ENCODE measurements at places on chromosomes 5 and 9. TPM values are rescaled to one million over a fixed set of nuclear protein-coding genes. Genes with fewer than 3 reads are reported as not detected.

LCN15 gene
- total RNA-seq: not detected

OLFM1 gene
- total RNA-seq: 22.1 TPM

REEP5 gene
- 117 TPM for total RNA-seq

SHLD3 gene
- 3.7 TPM for total RNA-seq

NR2F1-AS1 gene
- 15.2 TPM for total RNA-seq

FAM163B gene
- not detected for total RNA-seq

FOXI1 gene
- 7.9 TPM for total RNA-seq

ROR2 gene
- total RNA-seq: 2.1 TPM

PCDHGC4 gene
- 2.6 TPM for total RNA-seq

SLC45A2 gene
- not detected for total RNA-seq

GGTA1 gene
- total RNA-seq: 6.2 TPM

DNA sequence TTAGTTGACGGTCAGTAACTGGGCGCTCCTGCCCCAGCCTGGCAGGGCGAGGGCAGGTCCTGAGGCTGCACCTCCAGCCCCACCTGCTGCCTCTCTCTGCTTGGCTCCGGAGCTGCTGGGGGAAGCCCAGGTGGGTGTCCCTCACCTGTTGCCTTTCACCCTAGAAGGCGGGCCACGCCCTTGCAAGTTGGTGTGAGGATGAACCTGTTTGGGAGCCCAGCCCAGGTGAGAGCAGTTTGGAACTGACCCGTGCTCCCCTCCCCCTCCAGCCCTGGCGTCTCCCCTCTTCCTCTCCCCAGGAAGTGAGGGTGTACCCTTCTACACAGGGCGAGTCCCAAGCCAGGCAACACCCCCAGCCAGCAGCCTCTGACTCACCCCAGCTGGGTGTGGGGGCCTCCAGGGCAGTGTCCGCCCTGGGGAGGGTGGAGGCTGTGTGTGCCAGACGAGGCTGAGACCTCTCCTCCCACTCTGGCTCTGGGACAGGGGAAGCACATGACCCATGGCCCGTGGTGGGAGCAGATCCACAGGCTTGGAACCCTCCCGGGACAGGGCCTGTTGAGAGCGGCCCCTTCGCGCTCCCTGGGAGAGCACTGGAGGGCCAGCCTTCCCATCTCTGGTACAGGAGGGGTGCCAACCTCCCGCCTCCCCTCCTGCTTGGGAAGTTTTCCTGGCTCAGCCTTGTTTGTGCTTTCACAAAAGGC lies 10.4 kb downstream of the LRRC8A start:
- DNase-seq: peak; percentile 92
- peaks cover 52% of the 10 kb centered on the region for H3K4me1 ChIP-seq
- H3K27me3 ChIP-seq: no peaks in the 10 kb centered on the region
- H3K36me3 ChIP-seq: no peaks in the 10 kb centered on the region
- H3K27ac ChIP-seq: peak overlapping the region; percentile 97
- peak overlapping the region; percentile 57 for H3K4me3 ChIP-seq

GRCh38 chr9:121711281-121711680 lies 59.8 kb downstream of the DAB2IP start:
- H3K36me3 ChIP-seq: no peaks in the 10 kb centered on the region
- no peak overlapping the region for H3K4me3 ChIP-seq
- H3K27ac ChIP-seq: no peak overlapping the region

DNA sequence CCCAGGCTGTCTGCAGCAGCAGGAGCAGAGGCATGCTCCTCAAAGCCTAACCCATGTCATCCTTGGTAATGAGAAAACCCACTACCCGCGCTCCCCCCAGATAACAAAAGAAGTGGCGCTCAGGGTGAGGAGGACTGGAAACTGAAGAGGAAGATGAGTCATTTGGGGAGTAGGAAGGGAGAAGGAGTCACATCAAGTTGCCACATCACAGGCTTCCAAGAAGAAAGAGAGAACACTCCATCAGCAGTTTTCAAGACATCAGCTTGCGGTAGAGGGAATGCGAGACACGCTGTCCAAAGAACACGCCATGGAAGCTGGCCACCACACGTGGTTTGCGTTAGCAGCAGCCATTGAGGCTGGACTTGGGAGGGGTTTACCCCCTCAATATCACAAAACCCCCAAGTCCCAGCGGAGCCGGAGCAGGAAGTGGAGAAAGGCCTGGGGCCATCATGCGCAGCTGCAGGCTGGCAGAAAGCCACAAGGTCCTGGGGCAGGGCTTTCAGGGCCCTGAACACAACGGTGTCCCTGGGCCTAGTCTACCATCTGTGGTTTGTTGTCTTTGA lies 41.5 kb downstream of the SH3PXD2B start:
- no peaks in the 10 kb centered on the region for H3K36me3 ChIP-seq
- DNase-seq: peak; percentile 60
- H3K27me3 ChIP-seq: no peaks in the 10 kb centered on the region
- H3K4me1 ChIP-seq: peaks cover 5% of the 10 kb centered on the region

DNA sequence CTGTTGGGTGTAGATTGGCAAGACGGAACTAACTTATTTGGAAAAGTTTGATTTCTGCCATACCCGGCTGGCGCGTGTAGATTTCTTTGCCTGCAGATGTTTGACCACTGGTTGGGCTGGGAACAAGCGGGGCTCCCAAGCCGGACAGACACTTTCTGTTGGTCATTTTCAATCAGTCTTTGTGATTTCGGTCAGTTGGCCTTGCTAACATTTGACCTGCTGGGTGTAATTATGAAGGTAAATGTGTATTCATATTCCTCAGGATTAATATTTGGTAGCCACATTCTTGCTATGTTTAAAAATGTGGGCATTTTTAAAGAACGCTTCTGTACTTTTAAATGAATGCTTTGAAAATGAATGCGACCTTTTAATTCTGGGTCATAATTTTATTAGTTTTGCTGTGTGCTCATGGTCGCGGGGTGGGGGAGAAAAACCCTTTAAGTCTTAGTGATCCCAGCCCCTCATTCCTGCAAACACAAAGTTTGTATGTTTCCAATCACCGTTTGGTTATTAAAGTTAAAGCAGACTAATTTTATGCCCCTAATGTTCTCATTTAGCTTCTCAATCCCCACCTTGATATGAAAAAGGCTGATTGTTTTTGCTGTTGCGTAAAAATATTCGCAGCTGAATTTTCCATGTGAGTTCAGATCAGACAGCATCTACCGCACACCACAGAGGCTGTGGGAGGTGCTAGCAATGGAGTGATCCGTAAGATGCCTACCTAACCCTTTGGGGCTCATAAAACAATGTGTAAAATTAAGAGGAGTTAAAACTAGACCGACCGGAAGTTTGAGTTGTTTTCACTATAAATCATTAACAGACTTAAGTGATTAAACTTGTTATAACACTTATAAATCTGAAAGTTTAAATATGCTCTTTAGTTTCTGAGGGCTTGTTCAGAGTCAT lies 1.5 kb downstream of the RASGRF2 start:
- H3K4me3 ChIP-seq: peak overlapping the region; percentile 73
- no peaks in the 10 kb centered on the region for H3K4me1 ChIP-seq
- H3K27ac ChIP-seq: peak overlapping the region; percentile 72
- no peak for DNase-seq

DNA sequence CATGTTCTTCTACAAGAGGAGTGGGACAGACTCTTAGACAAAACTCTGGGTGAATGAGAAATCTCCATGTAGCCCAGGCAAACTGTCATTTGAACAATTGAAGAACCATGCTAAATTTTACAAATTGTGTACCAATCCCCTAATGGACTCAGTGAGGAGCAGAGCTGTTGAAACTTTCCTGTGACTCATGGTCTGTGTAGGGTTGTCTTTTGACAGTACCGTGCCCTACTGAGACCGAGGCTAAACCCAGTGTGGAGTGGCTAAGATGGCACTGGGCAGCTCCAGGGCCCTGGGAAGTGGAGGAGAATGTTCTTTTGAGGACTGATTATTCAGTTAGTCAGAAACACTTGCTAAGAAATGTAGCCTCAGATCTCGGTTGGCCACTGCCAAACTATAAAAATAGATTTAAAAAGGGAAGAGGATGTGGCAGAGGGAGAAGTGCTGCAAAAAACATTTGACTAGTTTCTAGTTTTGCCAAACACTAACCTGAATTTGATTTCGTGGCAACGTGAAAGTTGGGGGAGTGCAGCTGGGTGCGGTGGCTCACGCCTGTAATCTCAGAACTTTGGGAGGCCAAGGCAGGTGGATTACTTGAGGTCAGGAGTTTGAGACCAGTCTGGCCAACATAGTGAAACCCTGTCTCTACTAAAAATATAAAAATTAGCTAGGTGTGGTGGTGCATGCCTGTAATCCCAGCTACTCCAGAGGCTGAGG lies 24.7 kb downstream of the POU4F3 start:
- H3K4me3 ChIP-seq: no peak overlapping the region
- no peaks in the 10 kb centered on the region for H3K27me3 ChIP-seq
- H3K36me3 ChIP-seq: no peaks in the 10 kb centered on the region
- no peak overlapping the region for H3K27ac ChIP-seq
- H3K4me1 ChIP-seq: no peaks in the 10 kb centered on the region

- no peak overlapping the region for H3K4me3 ChIP-seq
- H3K27me3 ChIP-seq: no peaks in the 10 kb centered on the region
- no peak overlapping the region for H3K27ac ChIP-seq
- H3K4me1 ChIP-seq: no peaks in the 10 kb centered on the region
Measured at GRCh38 chr5:66655395-66656324, 59.5 kb downstream of the MAST4 start.

GRCh38 chr5:134046801-134047686 lies 42.3 kb upstream of the VDAC1 start:
- no peak for DNase-seq
- no peaks in the 10 kb centered on the region for H3K27me3 ChIP-seq
- H3K36me3 ChIP-seq: no peaks in the 10 kb centered on the region
- H3K27ac ChIP-seq: peak overlapping the region; percentile 41

GRCh38 chr9:134937566-134938345 lies 20.0 kb upstream of the FCN1 start:
- H3K4me3 ChIP-seq: no peak overlapping the region
- no peaks in the 10 kb centered on the region for H3K36me3 ChIP-seq
- no peak for DNase-seq
- no peaks in the 10 kb centered on the region for H3K27me3 ChIP-seq

- no peak for DNase-seq
- H3K4me3 ChIP-seq: no peak overlapping the region
- no peaks in the 10 kb centered on the region for H3K4me1 ChIP-seq
- H3K27ac ChIP-seq: no peak overlapping the region
- no peaks in the 10 kb centered on the region for H3K27me3 ChIP-seq
Measured at GRCh38 chr5:131641494-131641893, 6.5 kb upstream of the RAPGEF6 start.

DNA sequence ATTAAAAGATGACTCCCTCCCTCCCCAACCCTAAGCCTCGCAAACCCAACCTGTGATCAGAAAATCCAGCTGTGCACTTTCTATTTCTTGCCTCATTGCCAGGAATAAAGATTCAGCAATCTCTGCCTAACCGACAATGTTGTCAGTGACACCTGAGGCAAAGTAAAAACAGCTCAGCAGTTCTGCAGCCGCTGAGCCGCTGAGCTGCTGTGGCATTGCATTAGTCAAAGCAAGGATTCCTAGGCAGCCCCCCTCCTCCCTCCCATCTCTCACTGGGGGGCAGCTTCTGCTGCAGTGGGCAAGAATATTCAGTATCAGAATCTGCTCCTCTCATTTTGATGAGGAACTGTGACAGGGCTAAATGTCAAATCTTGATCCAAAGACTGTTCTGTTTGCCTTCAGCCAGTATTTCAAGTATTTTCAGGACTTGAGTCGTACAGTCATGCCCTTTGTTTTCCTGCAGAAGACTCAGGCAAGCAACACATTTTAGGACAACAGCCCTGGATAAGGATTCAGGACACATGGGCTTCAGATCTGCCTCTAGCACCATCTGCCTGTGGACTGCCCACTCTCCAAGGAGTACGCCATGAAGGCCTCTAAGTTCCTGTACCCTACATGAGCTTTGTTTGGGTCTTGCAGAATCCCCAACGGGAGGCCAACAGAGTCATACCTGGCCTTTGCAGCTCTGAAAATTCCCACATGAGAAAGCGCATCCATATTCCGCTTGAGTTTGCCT lies 41.1 kb upstream of the DAP start:
- H3K27ac ChIP-seq: no peak overlapping the region
- H3K27me3 ChIP-seq: no peaks in the 10 kb centered on the region
- H3K4me1 ChIP-seq: no peaks in the 10 kb centered on the region
- DNase-seq: no peak
- H3K4me3 ChIP-seq: no peak overlapping the region
- no peaks in the 10 kb centered on the region for H3K36me3 ChIP-seq

DNA sequence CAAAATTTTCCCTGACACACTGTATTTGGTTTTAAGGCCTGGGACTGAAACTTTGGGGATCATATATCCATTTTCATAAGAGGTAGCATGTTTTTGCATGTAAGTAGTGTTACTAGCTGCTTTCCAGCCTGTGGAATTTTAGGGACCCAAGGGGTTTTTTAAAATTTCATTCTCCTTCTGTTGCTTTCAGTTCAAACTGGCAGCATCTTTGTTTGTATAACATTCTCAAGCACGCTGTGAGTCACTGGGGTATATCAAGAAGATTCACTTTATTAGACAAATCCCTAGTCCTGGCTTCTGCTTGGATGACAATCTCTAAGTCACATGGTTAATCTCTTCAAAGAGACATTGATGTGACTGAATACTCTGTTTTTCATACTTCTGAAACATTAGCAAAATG lies 479.0 kb downstream of the CYLC2 start:
- H3K4me1 ChIP-seq: no peaks in the 10 kb centered on the region
- H3K27ac ChIP-seq: no peak overlapping the region
- DNase-seq: no peak
- no peaks in the 10 kb centered on the region for H3K36me3 ChIP-seq
- no peak overlapping the region for H3K4me3 ChIP-seq

- DNase-seq: no peak
- peaks cover 92% of the 10 kb centered on the region for H3K27me3 ChIP-seq
- H3K4me3 ChIP-seq: peak overlapping the region; percentile 69
- no peaks in the 10 kb centered on the region for H3K36me3 ChIP-seq
- peaks cover 7% of the 10 kb centered on the region for H3K4me1 ChIP-seq
- H3K27ac ChIP-seq: no peak overlapping the region
Measured at GRCh38 chr9:1048231-1048619, 1.9 kb upstream of the DMRT2 start.

- no peaks in the 10 kb centered on the region for H3K36me3 ChIP-seq
- H3K4me3 ChIP-seq: no peak overlapping the region
- no peaks in the 10 kb centered on the region for H3K27me3 ChIP-seq
- DNase-seq: no peak
- peak overlapping the region; percentile 91 for H3K27ac ChIP-seq
Measured at GRCh38 chr9:134358662-134359319, 32.5 kb downstream of the RXRA start.

- no peaks in the 10 kb centered on the region for H3K36me3 ChIP-seq
- DNase-seq: no peak
- no peaks in the 10 kb centered on the region for H3K4me1 ChIP-seq
- peaks cover 4% of the 10 kb centered on the region for H3K27me3 ChIP-seq
- no peak within 1 kb of the TSS for H3K27ac ChIP-seq
Measured at GRCh38 chr5:16179511-16179935, at the start of gene MARCHF11. TSS of gene MARCHF11 (minus strand) at chr5:16179791. CDS start at chr5:16179575, 216 bp downstream.

DNA sequence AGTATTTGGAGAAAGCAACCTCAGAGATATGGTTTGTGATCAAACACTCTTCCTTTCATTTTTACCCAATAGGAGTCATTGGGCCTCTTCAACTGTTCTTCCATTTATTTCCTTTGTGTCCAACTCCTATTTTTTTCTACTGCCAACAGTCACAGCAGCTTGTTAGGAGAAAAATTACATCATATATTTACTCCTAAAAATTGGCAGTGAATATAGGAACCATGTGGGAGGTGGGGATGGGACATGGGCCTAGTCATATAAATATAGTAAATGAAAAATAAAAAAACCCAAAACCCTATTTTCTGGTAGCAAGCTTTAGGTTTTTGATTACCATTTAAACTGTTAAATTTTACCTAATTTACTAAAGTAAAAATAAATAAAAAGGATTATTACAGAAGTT lies 134.9 kb upstream of the MPDZ start:
- no peaks in the 10 kb centered on the region for H3K36me3 ChIP-seq
- H3K4me1 ChIP-seq: no peaks in the 10 kb centered on the region
- no peak for DNase-seq

GRCh38 chr9:81565144-81565543 lies 124.2 kb downstream of the TLE1 start:
- no peaks in the 10 kb centered on the region for H3K27me3 ChIP-seq
- no peak overlapping the region for H3K4me3 ChIP-seq
- H3K27ac ChIP-seq: no peak overlapping the region
- H3K4me1 ChIP-seq: peaks cover 4% of the 10 kb centered on the region
- DNase-seq: no peak
- H3K36me3 ChIP-seq: no peaks in the 10 kb centered on the region
